ENCODE measurements at places on chromosomes 12 and 14. TPM values are rescaled to one million over a fixed set of nuclear protein-coding genes. Genes with fewer than 3 reads are reported as not detected.

DNA sequence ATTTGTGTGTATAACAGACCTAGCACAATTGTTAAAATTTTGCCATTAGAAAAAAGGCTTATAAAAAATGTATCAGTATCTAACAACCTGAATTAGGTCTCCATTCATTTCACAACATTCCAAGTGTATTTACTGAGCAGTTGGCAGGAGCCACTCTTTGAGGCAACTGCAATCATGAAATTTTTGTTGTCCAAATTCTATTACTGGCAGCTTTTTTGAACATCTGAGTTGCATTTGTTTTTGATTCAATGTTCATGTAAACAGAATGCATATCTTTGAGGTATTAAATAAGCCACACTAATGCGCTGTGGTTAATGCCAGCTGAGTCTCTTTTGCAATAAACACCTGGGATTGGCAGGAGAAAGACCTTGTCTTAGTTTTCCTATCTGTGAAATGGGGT, 8.7 kb downstream of the KITLG start:
- DNase-seq = no peak

GRCh38 chr12:42612231-42612613, 22.7 kb upstream of the PRICKLE1 start:
- no peak for DNase-seq

DNA sequence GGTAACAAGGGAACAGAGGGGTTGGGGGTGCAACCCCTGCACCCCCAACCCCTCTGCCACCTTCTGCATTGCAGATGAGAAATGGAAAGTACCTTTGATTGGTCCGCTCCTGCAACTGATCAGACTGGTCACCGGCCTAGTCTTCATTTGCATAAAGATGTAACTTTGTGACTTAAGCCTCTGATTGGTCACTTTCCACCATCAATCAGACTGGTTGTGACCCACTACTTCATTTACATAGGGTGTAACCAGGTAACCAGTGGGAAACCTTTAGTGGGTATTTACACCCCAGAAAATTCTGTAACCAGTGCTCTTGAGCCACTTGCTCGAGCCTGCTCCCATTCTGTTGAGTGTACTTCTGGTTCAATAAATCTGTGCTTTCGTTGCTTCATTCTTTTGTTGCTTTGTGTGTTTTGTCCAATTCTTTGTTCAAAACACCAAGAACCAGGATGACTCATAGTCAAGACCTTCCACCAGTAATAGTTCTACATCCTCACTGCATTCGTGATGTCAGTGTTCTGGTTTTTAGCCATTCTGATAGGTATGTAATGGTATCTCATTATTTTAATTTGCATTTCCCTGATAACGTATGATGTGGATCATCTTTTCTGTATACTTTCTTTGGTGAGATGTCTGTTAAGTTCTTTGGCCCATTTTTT, 30.8 kb downstream of the LEMD3 start:
- DNase-seq = no peak

Gene OLR1
- total RNA-seq = 9.3 TPM

GRCh38 chr12:29750131-29750927, 33.4 kb downstream of the TMTC1 start:
- DNase-seq = no peak

GRCh38 chr12:43162138-43162537, 389.9 kb downstream of the ADAMTS20 start:
- no peak for DNase-seq

DNA sequence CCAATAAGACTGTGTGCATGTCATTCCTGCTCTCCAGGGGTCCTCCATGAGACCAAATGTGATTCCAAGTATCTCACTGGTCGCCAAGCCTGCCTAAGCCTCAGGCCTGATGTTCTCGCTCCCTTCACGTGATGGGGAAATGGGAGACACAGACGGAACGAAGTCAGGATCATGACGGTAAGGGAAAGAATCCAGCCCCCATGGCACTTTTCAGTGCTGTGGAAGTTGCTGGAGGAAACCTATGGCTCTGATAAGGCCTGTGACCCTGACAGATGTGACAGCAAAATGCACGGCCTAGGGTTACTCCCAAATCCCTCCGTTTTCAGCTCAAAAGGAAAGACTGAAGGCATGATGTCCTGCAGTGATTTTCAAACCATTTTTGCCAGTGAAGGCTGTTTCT, 184.9 kb downstream of the CALM1 start:
- DNase-seq = no peak

- no peak for DNase-seq
Measured at GRCh38 chr14:87017335-87017734, 975.6 kb downstream of the GALC start.

Gene AQP2
- not detected for total RNA-seq

Gene TSPAN8
- 0.43 TPM for total RNA-seq

- no peak for DNase-seq
Measured at GRCh38 chr12:20196767-20197166, 171.6 kb upstream of the PDE3A start.

Gene IL26
- total RNA-seq = not detected

- DNase-seq = no peak
Measured at GRCh38 chr14:24070285-24071143, 848 bp upstream of the CPNE6 start.

Gene TSPAN9
- 76.0 TPM for total RNA-seq

GRCh38 chr12:66596199-66596598, 82.7 kb downstream of the GRIP1 start:
- peak; percentile 7 for DNase-seq

GRCh38 chr14:100822532-100823296, 3.2 kb upstream of the MEG3 start:
- DNase-seq = peak; percentile 37

DNA sequence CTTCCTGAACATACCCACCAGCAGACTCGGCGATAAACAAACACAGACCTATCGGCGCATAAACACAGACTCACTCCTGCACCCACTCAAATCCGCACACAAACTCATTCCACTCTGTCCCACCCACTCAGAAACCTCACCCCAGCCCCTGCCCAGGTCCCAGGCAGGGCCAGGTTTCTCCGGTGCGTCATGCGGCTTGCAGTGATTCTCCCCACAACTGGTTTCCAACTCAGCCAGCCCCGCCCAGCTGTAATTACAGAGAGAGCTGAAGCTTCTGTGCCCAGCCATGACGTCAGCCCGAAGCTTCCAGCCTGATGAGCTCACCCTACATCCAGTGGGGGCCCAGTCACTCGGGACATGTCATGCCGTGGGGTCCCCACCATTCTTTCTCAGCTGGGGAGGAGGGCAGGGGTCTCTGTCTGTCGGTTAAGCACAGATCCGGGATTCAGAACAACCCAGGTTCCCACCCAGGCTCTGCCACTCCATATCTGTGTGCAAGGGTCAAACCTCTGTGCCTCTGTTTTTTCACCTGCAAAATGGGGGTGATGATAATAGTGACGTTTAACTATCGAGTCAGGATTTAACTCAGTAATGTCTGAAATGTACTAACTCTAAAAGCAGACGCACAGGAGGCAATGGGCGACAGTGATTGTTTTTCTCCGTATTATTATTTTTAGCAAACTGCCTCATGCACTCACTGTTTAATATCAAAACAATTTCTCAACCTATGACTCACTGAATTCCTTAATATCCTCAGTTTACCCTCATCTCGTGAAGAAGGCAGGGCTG, 2.3 kb upstream of the HSPB8 start:
- peak; percentile 91 for DNase-seq

GRCh38 chr12:18798535-18799361, 60.8 kb downstream of the CAPZA3 start:
- DNase-seq = no peak

Gene MANSC4
- total RNA-seq = not detected

GRCh38 chr12:71684081-71684480, 1.8 kb upstream of the TMEM19 start:
- DNase-seq = peak; percentile 14

- DNase-seq = no peak
Measured at GRCh38 chr14:76500480-76500879, 124.5 kb downstream of the ESRRB start.

DNA sequence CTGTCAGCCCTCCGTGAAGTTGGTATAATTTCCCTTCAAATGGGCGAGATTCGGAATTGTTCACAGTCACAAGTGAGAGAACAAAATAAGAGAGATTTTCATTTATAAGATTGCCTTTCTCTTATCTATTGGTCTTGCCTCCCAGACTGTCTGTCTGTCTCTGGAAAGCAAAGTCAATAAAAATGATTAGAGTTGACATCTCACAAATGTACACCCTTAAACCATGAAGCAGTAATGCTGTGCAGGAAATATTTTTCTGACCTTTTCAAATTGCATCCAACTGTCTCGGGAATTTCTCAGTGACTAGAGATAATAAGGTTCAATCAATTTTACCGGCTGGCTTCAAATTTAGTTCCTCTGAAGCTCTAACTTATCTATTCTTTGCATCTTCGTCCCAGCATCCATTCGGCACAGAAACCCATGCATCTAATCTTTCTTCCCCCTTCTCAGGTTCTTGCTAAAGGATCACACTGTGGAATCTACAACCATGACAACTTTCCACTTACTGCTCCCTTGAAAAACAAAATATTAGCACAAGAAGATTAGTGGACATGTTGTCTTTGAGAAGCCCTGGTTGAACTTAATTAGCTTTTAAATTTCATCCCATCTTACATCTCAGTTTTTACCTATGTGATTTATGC, 93.1 kb downstream of the RMST start:
- DNase-seq = no peak

Gene PKP2
- total RNA-seq = 9.5 TPM

- DNase-seq = no peak
Measured at GRCh38 chr14:75847584-75847983, 134.2 kb downstream of the TGFB3 start.

Gene AICDA
- total RNA-seq = not detected

Gene TBX5
- total RNA-seq = 0.43 TPM

Gene PPM1A
- total RNA-seq = 20.6 TPM

Gene TAMALIN
- 2.2 TPM for total RNA-seq

DNA sequence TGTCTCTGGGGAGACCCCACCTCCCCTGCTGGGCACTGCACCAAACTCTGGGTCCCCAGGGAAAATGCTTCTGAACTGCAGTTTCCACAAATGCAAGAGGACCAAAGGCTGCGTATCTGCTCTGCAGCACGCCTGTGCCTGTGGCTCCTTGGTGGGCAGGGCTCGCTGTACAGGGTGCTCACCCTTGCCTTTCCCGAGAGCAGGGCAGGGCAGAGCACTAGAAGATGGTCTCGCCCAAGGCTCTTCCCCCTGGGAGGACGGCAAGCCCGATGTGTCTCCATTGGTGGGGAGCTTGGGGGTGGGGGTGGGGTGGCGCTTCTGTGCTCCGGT, 175.3 kb upstream of the RTL1 start:
- DNase-seq = no peak

Gene TMTC1
- 33.2 TPM for total RNA-seq

DNA sequence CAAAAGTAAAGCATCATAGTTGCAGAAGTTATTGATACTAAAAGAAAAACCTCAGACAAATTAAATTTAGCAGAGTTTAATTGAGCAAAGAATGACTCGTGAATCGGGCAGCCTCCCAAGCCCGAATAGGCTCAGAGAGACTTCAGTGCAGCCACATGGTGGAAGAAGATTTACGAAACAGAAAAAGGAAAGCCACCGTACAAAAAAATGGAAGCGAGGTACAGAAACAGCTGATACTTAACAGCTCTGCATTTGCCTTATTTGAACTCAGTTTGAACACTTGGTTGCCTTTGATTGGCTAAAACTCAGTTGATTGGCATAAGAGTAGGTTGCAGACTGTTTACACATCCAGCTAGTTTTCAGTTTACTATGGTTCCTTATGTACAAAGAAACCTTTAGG, 12.9 kb downstream of the TTC9 start:
- no peak for DNase-seq

DNA sequence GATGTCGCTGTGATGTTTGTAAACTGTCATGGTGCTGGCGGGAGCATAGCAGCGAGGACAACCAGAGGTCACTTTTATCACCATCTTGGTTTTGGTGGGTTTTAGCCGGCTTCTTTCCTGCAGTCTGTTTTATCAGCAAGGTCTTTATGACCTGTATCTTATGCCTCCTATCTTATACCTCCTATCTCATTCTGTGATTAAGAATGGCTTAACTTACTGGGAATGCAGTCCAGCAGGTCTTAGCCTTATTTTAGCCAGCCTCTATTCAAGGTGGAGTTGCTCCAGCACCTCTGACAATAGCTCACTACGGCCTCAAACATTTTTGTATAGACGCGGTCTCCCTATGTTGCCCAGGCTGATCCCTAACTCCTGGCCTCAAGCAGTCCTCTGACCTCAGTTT, 53.7 kb downstream of the B4GALNT3 start:
- no peak for DNase-seq

Gene NR2C1
- total RNA-seq = 19.0 TPM

Gene COX8C
- not detected for total RNA-seq

Gene SOAT2
- total RNA-seq = not detected

GRCh38 chr12:47319746-47320145, 240.0 kb upstream of the AMIGO2 start:
- DNase-seq = no peak

DNA sequence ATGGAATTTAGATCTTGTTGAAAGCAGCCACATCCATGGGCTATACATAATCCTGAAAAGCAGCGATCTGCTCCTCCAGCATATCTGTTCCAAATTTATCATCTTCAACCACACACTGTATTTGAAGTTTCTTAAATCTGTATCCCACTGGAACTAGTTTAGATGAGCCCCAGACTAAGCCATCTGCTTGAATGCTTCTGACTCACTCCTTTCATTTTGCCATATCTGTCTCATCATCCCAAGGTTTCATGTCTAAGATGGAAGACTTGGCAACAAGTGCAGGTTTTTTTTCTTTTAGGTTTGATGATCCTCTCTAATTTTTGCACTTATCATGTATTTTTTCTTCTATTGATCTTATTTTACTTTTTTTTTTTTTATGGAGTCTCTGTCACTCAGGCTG, 54.4 kb upstream of the TMEM263 start:
- no peak for DNase-seq

- DNase-seq = no peak
Measured at GRCh38 chr12:56803750-56804149, 40.6 kb downstream of the HSD17B6 start.

GRCh38 chr12:45427042-45427441, 211.1 kb downstream of the ANO6 start:
- DNase-seq = no peak

GRCh38 chr14:34138175-34138574, 187.3 kb upstream of the EGLN3 start:
- DNase-seq = no peak

GRCh38 chr12:90902596-90902995, 52.4 kb downstream of the CCER1 start:
- DNase-seq = no peak

GRCh38 chr14:74568911-74569310, 43.1 kb downstream of the LTBP2 start:
- DNase-seq = no peak

DNA sequence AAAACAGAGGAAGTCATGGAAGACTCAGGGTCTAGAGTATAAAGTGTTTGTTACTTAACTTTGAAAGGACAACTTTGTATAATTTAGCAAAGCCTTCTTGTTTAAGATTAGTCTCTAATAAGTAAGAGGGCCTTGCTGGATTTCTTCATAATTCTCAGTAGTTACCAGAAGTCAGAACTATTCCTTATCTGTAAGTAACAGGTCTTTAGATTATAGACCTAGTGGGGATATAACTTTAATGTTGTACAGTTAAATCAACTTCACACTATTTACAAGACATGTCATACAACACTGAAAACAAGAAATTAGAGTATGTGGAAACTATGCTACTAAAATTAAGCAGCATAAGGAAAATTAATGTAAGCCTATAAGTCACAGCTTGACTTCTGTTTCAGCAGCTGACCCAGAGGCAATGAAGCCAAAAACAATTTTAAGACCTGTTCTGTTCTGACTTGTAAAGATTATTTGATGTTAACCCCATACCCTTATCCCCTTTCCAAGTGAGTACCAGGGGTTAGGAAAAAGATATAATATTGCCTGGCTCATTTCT, 398.3 kb downstream of the RAD51B start:
- DNase-seq = peak; percentile 79

- DNase-seq = peak; percentile 28
Measured at GRCh38 chr14:20412411-20412810, 890 bp downstream of the TEP1 start.

Gene GLT1D1
- not detected for total RNA-seq
